ENCODE measurements at places on chromosomes 11 and 22.

DNA sequence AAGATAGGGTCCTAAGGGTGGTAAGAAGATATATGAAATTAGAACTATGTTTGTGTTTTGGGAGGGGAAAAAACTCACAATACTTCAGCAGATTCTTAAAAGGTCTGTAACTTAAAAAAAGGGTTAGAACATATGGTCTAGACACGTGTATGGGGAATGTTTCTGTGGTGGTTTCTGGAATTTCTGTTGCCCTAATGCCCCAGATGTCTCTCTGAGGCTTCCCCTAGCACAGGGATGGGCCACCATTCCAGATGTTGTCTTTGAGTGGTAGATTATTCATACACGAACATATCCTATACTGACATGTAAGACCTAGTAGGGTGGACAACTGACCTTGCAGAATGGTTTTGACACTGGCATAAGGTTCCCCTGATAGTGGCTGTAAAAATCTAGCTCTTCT lies 26.2 kb downstream of the EHF start:
- DNase-seq, result no peak

GRCh38 chr22:23117891-23118646 lies 23.7 kb downstream of the RSPH14 start:
- DNase-seq, result no peak

DNA sequence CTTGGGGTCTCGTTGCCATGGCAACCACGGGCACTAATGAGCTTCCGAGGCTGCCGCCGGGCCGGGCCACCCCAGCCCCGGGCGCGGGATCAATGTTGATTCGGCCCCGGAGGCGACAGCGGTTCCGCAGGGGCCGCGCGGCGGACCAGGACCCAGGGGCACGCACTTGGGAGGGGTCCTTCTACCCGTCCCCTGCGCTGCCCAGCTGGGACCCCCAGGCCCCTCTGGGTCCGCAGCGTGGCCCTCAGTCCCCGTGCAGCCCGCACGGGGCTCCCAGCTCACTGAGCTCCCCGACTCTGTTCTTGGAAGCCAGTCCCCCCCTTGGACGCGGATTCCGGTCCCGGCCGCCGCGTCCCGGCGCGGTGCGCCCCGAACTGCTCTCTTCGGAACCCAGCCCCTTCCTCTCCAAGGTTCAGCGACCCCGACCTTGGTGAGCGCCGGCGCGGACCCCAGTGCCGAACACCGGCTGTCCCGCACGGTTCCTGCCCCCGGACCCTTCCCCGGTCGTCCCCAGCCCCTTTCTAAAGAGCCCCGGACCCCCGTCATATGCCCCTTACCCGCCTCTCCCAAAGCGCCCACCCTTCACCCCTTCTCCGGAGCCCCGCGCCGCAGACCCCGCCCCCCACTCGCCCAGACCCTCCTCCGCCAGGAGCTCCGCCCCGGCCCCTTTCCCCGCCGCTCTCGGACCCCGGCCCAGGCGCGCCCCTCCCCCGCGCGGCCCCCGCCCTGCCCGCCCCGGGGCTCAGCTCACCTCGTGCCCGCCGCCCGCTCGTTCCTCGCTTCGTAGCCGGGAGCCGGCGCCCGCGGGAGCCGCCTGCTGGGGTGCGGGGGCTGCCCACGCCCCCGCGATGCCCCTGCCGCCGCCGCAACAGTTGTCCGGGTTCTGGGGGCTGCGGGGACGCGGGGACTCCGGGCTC lies 18.3 kb upstream of the SHISAL1 start:
- DNase-seq, result no peak

- no peak for DNase-seq
These were observed 8.9 kb upstream of the LDLRAD3 start for GRCh38 chr11:35934981-35935380.

GRCh38 chr22:46929710-46930204 lies 167.3 kb downstream of the TBC1D22A start:
- DNase-seq, result no peak

- DNase-seq, result no peak
These were observed 7.0 kb downstream of the TP53I11 start for GRCh38 chr11:44943696-44944095.

- no peak for DNase-seq
These were observed 10.7 kb upstream of the CKAP5 start for GRCh38 chr11:46856605-46857343.

DNA sequence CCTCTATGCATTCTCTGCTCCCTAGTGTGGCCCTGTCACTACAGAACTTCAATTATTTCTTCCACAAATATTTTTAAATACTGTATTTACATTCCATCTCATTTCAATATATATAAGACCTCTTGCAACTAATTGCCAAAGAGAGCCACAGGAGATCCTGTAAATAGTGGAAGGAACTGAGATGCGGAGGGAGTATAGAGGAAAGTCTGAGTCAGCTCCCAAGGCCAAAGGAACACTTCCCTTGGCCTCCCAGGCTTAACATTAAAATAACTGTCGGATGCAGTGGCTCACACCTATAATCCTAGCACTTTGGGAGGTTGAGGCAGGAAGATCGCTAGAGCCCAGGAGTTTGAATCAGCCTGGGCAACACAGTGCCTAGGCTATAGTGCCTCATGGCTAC lies 31.2 kb downstream of the RBFOX2 start:
- no peak for DNase-seq

DNA sequence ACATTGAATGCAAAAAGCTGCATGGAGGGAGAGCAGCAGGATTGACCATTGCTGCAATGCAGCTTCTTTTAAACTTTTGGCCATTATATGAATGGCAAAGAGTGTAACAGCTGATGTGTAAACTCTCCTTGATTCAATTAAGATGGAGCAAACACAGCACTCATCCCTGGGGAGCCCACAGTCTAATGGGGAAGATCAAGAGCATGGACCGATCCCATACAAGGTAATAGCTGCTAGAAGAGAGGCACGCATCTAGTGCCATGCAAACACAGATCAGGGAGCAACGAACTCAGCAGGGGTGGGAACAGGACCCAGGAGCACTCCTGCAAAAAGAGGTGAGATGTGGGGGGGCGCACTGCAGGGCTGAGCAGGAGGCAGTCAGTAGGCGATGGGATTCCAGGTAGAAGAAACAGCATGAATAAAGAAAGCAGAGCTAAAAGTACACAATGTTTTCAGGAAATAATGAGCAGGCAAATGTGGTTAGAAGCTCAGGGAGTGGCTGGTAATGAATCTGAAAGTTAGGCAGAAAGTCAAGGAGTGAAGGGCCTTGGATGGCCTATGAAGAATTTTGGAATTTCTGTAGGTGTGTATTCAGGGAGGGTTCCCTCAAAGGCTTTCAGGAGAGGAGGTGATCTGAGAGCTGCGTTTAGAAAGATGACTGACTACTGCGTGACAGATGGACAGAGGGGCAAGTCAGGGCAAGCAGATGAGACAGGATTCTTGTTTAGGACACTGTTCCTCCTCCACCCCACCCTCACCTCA lies 17.2 kb upstream of the BMAL1 start:
- no peak for DNase-seq
